ENCODE measurements at places on chromosomes 1 and 21. TPM values are rescaled to one million over a fixed set of nuclear protein-coding genes. Genes with fewer than 3 reads are reported as not detected.

DNA sequence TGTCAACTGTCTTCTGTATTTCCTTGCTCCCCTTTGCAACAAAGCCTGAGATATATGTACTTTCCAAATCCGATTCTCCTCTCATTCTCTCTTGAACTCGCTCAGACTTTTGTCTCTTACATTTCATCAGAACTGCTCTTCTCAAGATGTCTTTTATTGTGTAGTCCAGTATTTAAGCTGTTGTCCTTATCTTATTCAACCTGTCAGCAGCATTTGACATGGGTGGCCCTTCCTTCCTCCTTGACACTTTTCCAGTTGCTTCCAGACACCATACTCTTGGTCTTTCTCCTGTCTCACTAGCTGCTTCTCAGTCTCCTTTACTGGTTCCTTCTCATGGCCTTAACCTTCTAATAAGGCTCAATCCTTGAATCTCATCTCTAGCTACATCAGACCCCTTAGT lies 47.0 kb downstream of the TSNAX start:
- DNase-seq: no peak

- DNase-seq: no peak
Observed at GRCh38 chr1:204337583-204337982, 22.1 kb downstream of the PLEKHA6 start.

- DNase-seq: no peak
Observed at GRCh38 chr1:21514245-21514644, 5.0 kb downstream of the ALPL start.

GRCh38 chr1:24535021-24535424 lies 20.9 kb upstream of the NCMAP start:
- DNase-seq: no peak

The COL24A1 gene
- 0.77 TPM for total RNA-seq
